ENCODE measurements at places on chromosomes 2 and 18.

DNA sequence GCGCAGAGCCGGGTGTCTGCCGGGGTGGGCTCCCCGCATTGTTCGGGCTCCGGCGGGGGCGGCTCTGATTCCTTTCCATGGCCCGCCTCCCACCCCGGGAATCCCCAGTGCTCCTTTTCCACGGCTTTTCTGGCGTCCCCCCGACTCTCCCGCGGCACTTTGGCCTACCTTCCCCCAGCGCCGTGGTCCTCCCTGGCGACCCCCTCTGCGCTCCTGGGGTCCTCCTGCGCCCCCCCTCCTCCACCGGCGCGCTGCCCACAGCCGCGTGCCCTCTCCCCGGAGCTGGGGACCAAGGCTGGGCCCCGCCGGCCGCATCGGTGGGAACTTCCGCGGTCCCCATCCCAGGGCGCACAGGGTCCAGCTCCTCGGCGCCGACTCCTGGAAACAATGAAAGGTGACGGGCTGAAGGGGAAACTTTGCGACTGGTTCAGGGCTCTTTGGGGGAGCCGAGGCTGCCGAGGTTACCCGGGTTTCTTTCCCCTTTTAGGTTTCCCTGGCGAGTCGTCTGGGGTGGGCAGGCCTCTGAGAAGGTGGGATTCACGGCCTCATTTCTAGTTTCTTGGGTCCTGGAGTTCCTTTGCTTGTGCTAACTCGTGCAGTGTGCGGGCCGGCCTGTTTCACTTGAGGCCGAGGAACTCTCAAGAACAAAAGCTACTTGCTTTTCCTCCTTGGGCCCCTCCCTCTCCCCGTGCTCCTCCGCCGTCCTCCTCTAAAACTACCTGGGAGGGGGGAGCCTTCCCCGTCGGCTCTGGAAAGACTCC is 2.2 kb downstream of the TGIF1 start:
- no peak for DNase-seq

DNA sequence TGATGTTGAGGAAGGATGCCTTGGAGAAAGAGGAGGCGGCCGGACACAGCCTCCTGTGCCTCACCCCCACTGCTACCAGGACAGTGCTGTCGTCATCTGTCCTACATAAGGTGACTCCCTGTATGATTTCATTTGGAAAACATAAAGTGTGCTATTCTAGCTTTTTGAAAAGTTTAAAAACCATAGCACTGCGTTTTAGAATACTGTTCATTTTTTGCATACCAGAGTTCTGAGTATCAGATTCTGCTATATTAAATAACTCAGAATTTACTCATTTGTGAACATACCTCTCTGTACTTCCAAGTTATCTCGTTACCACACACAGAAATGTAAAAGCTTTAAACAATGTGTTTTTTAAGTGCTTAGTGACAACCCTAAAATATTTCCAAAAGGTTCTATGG is 302.9 kb downstream of the LRRTM1 start:
- DNase-seq, result no peak

DNA sequence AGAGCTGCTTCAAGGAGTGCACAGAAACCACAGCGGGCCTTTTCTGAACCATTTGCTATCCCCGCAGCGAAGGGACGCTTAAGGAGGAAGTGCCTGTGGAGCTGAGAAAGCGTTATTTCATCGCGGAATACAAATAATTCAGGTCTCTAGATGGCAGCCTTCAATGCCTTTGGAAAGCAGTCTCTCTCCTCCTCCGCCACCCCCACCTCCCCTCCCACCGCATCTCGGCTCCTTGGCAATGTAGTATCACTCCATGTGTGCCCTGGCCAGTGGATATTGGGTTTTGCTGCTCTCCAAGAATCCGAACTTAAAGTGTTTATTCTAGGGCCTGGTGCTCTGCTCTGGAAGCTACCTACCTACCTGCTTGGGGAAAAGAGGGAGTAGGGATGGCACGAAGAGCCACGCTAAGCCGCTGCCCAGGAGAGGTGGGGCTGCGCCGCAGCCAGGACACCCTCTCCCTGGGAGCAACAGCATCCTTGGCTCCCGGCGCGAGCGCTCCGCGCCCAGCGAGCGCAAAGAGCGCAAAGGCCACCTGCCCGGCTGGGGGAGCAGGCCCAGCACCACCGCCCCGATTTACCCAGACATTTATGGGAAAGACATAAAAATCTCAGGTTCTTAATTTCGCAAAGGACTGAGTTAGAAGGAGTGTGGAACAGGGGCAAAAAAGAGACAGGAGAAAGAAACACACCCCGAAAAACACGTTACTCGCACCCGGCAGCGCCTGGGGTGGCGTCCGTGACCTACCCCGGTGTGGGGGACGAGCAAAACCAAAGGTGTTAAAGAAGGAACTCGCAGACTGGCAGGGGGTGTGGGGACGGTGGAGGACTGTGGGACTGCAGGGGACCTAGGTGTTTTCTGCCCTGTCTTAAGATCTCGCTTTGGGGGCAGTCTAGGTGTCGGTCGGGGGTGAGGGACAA is 1.0 kb downstream of the SPHKAP start:
- peak; percentile 45 for DNase-seq

DNA sequence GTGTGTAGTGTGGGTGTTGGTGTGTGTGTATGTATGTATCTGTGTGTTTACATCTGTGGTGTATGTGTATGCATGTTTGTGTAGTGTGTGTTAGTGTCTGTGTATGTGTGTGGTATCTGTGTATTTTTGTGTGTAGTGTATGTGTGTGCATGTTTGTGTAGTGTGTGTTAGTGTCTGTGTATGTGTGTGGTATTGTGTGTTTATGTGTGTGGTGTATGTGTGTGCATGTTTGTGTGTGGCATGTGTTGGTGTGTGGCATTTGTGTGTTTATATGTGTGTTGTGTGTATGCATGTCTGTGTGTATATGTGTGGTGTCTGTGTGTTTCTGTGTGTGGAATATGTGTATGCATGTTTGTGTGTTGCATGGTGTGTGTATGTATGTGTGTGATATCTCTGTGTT is 96.4 kb downstream of the CMPK2 start:
- DNase-seq, result no peak

DNA sequence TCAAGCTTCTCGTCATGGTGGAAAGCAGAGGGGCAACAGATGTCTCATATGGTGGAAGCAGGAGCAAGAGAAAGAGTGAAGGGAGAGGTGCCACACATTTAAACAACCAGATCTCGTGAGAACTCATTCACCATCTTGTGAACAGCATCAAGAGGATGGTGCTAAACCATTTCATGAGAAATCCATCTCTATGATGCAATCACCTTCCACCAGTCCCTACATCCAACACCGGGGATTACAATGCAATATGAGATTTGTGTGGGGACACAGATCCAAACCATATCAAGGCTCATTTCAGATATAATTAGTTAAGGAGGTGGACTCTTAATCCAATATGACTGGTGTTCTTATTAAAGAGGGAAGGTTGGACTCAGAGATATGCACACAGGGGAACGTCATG is 272.8 kb downstream of the KCNS3 start:
- DNase-seq, result no peak

- DNase-seq, result no peak
Measured at GRCh38 chr2:135186054-135186453, 134.0 kb downstream of the RAB3GAP1 start.

- DNase-seq, result no peak
Measured at GRCh38 chr2:43233218-43234212, 7.1 kb upstream of the ZFP36L2 start.

GRCh38 chr2:13686262-13686661 is 946.3 kb upstream of the LRATD1 start:
- DNase-seq, result no peak

- no peak for DNase-seq
Measured at GRCh38 chr2:131016826-131017741, 76.2 kb downstream of the FAM168B start.

GRCh38 chr18:42045346-42045745 is 90.3 kb downstream of the PIK3C3 start:
- no peak for DNase-seq

GRCh38 chr18:57561728-57562423 is 24.6 kb downstream of the FECH start:
- peak; percentile 19 for DNase-seq

DNA sequence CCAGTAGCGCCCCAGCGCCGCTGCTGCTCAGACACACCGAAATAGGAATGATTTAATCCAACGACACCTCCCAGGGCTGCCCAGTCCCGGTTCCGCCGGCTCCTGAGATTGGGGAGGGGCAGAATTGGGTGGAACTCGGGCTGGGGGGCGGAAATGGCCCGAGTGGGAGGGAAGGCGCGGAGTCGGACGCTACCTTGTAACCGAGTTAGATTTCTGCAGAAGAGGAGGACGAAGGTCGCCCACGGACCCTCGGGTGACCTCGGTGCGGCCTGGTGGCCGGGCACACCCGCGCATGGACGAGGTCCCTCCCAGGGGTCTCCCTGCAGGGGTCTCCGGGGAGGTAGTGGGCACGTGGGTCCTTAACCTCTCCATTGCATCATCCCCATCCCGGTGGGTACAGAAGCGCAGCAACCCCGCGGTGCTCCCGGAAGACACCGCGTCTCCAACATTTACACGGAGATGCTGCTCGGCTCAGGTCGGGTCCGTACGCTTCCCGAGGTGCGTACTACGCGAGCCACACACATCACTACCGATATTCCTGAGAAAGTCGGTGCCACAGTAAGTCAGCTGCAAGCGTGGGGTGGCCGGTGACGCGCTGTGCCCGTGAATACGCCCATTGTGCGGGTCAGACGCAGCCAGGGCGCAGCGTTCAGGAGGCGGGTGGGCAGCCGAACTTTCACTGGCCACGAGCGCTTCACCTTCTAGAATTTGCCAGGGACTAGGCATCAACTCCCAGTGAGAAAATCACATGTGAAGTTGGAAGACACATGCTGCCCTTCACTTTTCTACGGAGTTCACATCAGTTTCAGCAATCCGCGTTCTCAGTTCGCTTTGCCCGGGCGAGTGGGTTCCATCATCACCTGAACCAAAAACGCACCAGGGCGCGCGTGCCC is 3.0 kb downstream of the ZNF516 start:
- DNase-seq, result peak; percentile 19

DNA sequence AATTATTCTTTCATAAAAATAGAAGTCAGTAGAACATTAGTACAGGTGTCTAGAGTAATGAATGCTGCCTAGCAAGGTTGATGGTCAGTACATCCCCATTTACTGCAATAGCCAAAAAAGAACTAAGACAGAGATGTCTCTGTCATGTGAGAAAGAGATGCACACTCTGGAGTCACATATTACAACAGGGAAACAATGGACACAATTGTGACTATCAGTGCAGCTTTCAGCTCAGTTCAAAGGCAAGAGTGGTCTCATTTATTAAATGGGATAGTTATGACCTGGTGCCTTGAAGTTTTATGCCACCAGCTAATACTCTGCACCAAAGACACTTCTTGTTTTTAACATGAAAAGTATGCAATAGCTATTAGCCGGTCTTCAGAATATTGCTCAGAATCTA is 194.9 kb upstream of the CHAC2 start:
- no peak for DNase-seq

GRCh38 chr2:201313362-201313761 is 43.8 kb downstream of the FLACC1 start:
- DNase-seq, result no peak

DNA sequence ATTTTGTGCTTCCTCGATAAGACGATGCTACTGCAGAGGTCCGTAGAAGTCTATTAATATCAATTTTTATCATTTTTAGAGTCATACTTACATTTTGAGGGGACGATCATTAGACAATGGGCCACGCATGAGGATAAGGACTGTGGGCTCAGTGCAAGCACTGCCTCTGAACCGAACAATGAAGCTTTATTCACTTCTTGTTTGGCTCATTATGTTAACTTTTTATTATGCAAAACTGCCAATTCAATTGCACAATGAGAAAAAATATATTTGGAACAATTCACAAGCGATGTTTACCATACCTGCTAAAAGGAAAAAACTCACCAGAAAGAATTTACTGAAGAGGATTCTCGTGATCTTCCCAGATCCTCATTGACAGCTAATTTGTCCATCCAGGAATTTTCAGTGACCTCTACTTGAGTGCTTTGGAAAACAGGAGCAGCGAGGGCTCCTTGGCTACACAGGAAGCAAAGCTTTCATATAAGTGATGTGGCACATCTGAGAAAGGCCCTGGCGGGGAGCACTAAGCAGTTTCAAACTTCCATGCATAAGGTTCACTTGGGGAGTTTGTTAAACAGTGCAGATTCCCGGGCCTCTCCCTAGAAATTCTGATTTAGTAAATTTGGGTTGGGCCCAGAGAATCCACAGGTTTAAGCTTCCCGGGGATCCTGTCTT is 13.3 kb upstream of the CAPN13 start:
- no peak for DNase-seq

GRCh38 chr2:18473241-18474181 is 86.9 kb downstream of the RDH14 start:
- no peak for DNase-seq

DNA sequence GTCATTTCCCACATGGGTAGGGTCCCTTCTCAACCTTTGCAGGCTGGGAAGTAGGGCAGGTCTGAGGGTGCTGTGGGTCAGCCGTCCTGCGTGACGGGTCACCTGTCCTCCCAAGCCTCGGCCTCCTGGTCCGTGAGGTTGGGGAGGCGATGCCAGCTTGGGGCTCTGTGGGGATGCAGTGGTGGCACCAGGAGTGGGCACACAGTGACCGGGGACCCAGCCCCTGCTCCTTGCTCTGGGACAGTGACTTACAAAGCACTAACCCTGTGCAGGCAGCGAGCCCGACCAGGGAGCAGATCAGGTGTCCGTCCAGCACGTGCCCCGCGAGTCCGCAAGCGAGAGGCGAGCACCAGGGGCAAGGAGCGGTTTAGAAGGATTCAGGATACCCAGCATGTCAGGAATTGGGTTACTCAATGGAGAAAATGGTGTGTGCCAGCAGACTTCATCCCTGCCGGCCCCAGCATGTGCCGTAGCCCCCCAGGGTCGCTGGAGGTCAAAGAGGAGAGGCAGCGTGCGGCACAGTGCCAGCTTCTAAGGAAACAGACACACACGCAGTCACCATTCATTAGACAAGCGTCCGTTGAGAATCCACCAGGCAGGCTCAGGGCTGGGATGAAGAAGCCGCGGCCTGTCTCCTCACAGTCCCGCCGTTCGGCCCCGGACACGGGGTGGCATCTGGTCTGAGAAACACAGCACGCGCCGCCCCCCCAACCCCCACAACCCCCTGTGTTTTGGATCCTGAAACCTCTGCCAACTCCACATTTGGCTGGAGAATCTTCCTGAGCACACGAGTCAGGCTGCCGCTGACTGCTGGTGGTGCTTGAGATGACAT is 11.7 kb downstream of the COLEC11 start:
- DNase-seq, result no peak

DNA sequence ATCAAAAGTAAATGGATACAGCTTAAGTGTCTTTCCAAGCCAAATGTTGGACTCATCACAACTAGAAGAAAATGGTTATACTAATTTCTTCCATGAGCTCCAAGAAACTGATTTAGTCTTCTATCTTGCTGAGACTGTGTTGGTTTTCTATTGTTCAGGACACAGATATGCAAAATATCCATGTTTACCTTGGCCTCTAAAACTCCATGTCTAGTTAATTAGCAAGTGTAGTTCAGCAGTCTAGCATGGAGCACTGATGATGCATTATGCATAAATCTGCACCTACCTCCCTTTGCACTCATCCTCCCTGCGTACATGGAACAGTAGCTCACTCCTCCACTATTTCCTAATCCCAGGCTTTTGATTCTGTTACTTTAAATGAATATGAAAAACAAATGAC is 731.4 kb upstream of the CHAC2 start:
- no peak for DNase-seq

Measured in NCI-H187 (cell line).